ENCODE measurements at places on chromosomes 5 and 9. TPM values are rescaled to one million over a fixed set of nuclear protein-coding genes. Genes with fewer than 3 reads are reported as not detected.
A peak's percentile ranks its signal among the peaks of the same experiment; 100 is the strongest.

The CDX1 gene
- not detected for total RNA-seq

The INSL6 gene
- total RNA-seq: not detected

The LVRN gene
- total RNA-seq: 0.53 TPM

The FGF1 gene
- not detected for total RNA-seq

The SVEP1 gene
- total RNA-seq: 0.56 TPM

The DNAJC18 gene
- 13.7 TPM for total RNA-seq

The GRIN1 gene
- total RNA-seq: not detected

The FOXD4L3 gene
- total RNA-seq: not detected

- DNase-seq: no peak
These were observed 558.9 kb upstream of the KLF4 start for GRCh38 chr9:108048406-108049025.

DNA sequence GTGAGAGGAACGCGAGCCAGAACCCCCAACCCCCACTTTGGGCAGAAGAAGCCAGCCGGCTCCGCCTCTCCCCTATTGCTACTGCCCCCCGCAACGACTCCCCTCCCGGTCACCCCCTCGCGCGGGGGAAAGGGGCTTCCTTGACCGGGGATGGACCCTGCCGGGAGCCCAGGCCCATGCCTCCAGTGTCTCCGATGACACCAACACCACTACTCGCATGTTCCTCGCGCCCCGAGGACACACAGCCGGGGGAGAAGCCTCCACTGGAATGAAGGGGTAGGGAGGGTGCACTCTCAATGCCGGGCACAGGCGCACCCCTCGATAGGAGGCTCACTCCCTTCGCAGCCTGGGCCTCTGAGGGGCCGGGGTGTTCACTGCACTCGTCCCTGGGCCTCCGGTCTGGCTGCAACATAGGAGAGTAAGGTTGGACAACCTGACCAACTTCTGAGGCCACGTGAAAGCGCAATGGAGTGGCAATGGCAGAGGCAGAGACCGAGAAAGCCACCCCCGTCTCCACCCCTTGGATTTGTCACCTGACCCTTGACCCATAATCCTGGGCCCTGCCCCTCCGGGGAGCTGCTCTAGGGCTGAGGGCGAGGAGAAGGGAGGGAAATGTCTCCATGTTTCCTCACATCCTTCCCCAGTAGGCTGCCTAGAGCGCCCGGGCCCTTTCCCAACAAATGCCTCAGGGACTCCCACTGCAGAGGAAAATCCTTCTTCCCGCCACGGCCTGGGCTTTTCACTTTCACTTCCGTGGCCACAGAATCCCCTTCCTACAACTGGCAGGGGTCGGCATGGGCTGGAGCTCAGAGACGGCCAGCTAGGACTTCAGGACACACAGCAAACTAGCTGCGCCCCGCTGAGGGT, 1.1 kb upstream of the CNTFR start:
- DNase-seq: peak; percentile 49

GRCh38 chr5:23730023-23730422, 222.6 kb downstream of the PRDM9 start:
- DNase-seq: peak; percentile 50

DNA sequence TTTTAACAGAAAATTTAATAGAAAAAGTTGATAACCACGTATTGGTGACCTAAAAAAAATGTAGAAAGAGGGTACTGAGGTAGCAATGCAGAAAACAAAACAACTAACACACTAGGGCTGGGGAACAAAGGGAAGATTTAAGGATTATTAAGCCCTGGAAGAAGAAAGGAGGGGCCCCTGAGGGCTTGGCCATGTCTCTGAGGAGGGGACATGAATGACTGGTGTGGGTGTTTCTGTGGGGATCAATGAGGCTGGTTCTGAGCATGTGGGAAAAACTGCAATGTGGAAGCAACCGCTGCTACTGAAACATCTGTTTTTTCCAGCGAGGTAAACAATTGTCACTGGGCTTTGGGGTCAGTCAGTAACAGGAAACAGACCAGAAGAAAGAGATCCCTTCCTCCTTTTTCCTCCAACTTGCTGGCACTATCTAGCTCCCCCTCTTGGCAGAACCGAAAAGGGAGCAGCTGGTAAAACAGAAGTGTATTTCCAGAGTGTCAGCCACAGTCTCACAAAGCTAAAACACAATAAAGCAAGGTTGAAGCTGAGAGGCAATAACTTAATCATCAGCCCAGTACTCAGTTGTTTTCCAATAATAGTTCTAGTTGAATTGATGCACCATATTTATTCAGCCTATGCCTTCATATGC, 48.3 kb downstream of the ATPSCKMT start:
- DNase-seq: peak; percentile 61

Data from neural progenitor cell (in vitro differentiated cells).